ENCODE measurements at places on chromosomes 2 and 18.

GRCh38 chr2:219294356-219295351, 14.5 kb downstream of the PTPRN start:
- DNase-seq, result peak; percentile 78

DNA sequence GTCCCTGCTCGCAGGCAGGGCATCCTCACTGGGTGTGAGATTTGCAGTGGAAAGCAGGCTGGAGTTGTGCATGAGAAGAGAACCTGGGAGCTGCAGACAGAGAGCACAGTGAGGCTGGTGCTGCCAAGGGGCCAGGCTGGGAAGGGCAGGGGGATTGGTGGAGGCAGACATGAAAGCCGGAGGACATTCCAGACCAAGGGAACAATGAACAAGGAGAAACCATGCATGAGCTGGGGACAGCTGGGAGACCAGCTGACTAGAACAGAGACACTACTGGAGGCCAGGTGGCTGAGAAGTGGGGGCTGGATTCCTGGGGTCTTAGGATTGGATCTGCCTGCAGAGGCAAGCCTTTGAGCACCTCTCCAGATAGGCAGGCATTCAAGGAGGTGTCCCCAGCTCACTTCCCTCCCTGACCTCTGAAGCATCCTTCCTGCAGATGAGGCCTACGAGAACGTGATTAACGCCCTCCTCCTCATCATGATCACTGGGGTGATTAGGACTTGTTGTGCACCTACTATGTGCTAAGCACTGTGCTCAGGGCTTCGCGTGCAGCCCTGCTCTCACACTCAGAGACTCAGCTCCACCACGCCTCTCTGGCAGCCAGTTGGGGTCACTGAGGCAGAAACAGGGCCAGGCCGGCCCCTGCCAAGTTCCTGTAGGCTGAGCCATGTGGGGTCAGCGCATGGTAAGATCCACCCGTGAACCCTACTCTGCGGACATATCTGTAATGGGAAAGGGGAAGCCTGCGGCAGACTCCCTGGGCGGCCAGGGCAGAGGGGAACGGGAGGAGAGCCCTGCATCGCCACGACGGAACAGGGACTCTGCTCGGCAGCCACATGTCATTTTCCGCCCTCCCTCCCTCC, 74.8 kb upstream of the SLC66A3 start:
- DNase-seq, result no peak

- DNase-seq, result no peak
These were observed 240.0 kb upstream of the GULP1 start for GRCh38 chr2:188051706-188052105.

DNA sequence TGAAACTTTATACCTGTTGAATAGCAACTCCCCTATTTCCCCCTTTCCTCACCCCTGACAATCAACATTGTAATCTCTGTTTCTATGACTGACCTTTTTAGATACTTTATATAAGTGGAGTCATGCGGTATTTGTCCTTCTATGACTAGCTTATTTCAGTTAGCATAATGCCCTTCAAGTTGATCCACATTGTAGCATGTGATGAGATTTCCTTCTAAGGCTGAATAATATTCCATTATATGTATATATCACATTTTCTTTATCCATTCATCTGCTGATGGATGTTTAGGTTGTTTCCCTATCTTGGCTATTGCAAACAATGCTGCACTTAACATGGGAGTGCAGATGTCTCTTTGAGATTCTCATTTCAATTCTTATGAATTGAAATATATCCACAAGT, 9.5 kb downstream of the FASTKD2 start:
- DNase-seq, result no peak

DNA sequence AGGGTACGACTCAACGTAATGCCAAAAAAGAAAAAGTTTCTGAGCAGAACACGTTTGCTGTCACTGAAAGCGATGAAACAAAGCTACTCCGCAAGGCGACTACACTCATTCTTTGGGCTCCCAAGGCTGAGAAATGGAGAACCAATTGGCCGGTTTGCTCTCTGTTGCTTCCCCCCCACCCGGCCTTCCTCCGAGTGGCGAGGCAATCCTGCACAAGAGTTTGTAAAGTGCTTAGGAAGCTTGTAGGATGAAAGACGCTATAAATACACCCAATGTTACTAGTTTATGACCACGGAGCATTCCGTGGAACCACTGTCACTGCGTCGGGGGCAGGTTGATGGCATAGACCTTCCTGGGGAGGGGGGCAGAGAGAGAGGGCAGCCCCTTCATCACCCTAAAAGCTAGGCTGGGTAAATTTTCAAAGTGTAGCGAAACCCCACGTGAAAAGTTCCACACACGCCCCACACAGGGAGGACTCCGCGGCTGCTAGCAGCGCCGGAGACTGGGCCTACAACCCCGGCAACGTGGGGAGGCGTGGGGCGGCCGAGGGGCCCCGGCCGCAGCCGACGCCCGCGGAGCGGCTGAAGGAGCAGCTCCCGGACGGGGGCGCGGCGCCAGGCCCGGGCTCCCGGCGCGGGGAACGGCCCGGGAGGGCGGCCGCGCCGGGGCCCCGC, 915 bp downstream of the CUL3 start:
- DNase-seq, result no peak

Data from NCI-H2081 (cell line).